HT1080 (cell line): ENCODE measurements at places on chromosomes 1 and 21. TPM values are rescaled to one million over a fixed set of nuclear protein-coding genes. Genes with fewer than 3 reads are reported as not detected.

GRCh38 chr21:37615962-37616361 is 249.4 kb downstream of the DYRK1A start:
- DNase-seq = no peak

DNA sequence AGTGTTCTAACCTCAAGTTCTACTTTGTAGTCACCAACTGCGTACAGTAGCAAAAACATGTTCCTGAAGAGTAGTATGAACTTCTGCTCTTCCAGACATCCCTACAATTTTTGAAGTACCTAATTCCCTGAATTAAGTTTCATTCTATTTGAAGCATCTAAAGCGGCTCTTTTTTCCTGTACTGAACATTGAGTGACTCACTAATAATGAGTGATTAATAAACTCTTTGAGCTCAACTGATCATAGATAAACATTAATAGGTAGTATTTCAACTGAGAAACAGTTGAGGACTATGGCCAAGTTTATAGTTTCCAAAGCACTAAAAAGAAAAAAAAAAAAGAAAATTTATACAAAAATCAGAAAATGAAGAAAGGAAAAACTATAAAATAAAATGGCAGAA is 683.1 kb downstream of the LTN1 start:
- no peak for DNase-seq

- no peak for DNase-seq
Measured at GRCh38 chr21:33116676-33117075, 46.7 kb downstream of the OLIG1 start.

GRCh38 chr1:97508653-97509218 is 412.1 kb downstream of the DPYD start:
- no peak for DNase-seq

DNA sequence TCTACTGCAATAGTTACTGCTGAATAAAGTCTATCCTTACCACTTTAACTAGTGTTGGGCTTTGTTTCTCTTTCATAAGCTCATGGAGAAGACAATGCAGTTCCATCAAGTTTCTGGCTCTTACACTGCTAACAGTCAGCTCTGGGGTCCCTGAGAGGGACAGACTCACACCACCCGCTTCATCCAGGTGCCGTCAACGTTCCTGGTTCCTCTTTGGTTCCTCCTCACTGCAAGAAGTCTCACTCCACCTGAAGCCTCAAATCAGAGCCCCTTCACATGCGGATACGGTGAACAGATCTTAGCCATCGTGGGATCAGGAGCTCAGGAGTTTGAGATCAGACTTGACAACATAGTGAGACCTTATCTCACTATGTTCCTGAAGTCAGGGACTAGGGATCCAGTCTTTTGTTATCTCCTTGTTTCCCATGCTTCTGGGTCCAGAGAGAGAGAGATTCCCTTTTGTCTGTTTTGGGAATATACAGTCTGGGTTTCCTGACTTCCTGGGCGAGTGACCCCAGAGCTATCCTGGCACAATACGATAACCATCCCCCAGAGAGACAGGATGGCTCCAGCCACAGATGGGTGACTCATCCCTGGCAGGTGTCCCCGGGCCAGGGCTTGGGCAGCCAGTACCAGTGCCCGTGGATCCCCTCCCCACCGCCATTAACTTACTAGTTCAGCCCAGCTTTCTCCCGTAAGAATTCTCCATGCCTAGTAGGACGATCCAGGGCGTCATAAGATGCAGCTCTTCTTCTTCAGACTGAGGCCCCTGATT is 14.3 kb upstream of the PCP4 start:
- DNase-seq = no peak

DNA sequence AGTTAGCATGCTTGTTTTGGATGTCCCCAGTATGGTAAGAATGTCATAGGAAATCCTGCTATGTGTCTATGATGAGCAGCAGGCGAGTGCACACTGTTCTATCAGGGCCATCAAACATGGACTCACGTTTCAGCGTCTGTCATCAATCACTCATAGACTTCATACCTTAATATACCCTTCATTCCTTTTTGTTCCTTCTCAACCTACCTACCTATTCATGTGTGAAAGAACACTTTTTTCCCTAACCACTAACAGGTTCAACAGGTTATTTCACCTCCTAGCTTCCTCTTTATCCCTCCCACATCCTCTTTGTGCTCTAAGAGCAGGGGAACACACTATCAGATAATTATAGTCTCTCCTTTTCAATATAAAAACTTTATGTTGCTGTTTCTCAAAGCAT is 300.6 kb downstream of the TM2D1 start:
- no peak for DNase-seq

DNA sequence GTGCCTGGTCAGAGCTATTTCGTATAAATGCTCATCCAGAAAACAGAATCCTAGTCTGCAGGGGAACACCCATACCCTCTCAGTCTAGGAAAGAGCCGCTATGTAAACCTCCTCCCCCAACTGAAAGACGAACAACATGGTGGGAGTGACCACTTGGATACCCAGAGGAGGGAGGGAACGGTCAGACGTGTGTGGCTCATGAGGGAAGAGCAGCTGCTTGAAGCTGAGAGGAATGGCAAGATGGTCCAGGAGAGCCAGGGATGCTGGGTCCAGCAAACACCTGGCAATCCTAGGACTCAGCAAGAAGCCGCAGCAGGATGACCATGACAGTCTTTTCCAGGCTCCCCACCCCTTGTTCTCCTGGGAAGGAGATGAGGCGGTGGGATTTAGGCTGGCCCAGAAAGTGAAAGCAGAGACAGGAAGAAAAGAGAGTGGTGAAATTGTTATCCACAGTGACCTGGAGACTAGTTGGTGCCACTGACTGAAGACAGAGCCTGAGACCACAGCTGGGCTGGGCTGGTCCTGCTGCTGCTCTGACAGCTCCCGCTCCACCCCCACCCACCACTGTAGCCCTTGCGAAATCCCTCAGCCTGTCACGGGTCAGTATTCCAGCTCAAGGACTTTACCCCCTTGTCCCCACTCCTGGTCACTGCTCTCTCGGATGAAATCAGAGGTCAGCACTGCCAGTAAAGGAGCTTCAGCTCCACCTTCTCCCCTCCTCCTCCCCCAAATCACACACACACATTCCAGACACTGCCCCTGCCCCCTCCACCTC is 3.6 kb downstream of the CERS2 start:
- DNase-seq = no peak

- DNase-seq = no peak
Measured at GRCh38 chr1:206907304-206907991, 10.2 kb downstream of the IL24 start.

DNA sequence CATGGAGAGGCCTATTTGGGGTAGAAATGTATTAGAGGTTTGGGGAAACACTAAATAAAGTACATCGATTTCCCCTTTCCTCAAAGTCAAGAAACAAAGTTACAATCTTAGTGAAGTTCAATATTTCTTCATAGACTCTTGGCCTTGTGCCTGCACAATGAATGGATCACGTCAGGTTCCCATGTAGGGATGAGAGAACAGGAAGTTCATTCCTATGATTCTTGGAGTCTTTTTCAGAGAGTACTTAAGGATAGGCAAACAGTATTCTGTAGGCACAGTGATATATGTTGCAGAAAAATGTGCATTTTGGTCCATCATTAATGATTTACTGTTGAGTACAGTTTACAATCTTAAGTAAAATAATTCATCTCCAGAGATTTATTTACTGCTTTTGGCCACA is 275.5 kb downstream of the RGS7 start:
- DNase-seq = no peak

DNA sequence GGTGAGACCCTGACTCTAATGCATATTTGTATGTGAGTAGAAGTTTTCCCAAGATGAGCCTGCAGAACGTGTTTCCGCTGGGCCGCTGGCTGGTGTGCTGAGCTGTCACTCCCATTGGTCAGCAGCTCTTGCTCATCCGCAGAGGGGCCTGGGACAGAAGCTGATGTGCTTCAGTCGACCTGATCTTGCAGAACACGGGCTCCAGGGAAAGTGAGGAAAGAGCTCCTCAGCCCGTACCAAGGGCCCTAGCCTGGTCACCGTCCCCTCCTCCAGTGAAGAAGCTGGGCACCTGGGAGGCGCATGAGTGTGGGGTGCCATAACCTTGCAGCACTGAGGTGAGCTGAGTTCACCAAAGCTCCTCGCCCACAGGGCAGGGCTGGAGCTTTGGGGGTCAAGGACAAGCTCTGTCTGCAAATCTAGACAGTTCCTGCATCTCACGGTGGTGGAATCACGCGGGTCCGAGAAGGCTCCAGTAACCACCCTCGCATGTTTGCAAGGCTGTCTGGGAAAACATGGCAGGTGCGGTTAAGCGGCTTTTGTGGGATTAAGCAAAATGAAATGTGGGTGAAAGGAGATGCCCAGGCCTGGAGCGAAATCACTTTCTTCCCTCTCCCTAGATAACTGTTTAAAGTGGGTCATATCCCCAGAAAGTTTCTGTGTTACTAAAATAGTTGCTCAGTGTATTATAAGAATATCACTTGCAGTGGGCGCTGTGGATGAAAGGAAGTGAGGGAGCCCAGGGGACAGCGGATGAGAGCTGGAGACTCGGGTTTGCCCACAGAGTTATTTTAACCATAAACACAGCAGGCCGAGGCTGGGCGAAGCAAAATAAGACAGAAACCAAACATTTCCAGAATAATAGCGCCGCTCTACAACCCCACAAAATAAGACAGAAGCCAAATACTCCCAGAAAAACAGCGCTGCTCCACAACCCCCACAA is 33.1 kb upstream of the LRRC3 start:
- DNase-seq = no peak

DNA sequence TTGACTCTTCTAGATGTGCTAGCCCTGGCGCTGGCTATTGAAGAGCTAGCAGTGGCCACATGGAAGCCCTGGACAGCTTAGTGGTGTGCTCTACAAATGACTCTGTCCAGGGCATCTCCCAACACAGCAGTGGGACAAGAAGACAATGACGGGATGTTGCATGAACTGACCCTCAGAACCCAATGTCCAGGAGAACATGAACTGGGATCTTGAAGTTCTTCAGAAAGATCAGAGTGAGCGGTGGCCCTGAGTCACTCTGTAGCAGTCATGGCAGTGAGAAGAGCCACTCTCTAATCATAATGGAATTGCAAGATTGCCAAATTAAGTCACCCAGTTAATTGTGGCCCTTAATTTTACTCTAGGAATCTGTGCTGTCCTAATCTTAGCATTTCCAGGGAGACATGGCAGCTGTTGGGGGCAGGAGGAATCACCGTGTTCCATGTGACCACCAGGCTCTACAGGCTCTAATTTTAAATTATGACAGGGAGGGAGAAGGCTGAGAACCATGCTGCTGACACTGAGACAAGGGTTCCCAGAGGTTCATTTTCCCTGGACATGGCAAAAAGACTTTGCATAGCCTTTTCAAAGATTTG is 10.2 kb upstream of the OBSCN start:
- DNase-seq = no peak

DNA sequence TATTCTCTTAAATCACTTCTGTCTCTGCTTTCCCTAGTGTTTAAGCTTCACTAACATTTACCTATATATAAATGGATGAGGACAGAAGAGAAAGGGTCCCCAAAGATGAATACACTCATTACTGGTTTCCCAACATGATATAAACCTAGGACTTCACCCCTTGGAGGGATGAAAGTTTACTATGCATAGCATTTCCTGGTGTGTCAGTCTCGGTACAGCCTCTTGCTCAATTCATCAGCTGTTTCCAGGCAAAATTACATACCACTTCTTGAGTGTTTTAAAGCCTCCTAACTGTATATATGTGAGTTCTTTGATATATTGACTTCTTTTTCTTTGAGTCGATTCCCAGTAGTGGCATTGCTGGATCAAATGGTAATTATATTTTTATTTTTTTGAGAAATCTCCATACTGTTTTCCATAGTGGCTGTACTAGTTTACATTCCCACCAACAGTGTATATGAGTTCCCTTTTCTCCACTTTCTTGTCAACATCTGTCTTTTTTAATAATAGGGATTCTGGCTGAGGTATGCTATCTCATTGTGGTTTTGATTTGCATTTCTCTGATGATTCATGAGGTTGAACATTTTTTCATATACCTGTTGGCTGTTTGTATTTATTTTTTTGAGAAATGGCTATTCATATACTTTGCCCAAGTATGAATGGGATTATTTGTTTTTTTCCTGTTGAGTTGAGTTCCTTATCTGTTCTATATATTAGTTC is 259.3 kb upstream of the CACYBP start:
- DNase-seq = peak; percentile 5

DNA sequence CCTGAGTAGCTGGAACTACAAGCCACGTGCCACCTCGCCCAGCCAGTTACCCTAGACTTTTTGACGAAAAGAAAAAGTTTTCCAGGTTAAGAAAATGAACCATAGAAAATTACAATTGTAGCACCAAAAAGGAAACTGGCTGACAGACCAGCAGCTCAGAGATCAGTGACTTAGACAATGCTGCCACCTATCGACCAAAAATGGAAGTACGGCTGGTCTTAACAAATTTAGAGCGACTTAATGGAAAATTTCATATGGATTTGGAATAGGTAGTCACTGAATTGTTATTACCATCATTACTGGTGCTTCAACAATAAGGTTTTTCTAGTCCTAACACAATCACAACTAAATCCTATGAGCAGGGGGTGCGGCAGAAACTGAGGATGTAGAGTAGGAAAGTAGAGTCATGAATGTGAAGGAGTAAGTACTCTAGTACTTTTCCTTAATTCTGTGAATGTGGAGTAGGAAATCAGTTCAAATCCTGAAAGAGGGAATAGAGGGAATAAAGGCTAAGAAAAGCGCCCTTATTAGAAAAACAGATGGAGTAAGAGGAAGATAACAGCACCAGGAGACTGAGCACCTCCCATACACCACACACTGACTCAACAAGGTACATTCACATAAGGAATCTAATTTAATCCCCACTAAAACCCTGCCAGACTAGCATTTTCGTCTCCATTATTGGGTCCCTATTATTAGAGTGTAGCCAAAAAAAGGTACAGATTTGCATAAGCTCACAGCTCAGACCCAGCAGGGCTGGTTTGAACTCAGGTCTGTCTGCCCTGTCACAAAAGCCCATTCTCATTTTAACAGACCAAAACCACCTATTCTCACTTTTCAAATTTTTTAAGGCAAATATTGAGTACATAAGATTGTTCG is 37.9 kb upstream of the MGST3 start:
- DNase-seq = peak; percentile 61

GRCh38 chr1:238101923-238102322 is 211.2 kb upstream of the ZP4 start:
- DNase-seq = no peak

Gene ATPAF1
- 57.8 and 58.5 TPM in 2 replicates for total RNA-seq

Gene FABP3
- total RNA-seq = not detected in 2 replicates

Gene CD48
- total RNA-seq = not detected in 2 replicates

Gene MACO1
- total RNA-seq = 10.5 and 10.7 TPM in 2 replicates

Gene PDE4B
- total RNA-seq = 5.4 and 7.6 TPM in 2 replicates

Gene TFF3
- total RNA-seq = not detected in 2 replicates

Gene ALX3
- total RNA-seq = not detected in 2 replicates

Gene PFKFB2
- total RNA-seq = 0.07 and 0.11 TPM in 2 replicates

Gene DLGAP3
- 0.05 and 0.13 TPM in 2 replicates for total RNA-seq
